ENCODE measurements at places on chromosomes 6 and 20.

GRCh38 chr6:6758915-6759654 lies 170.6 kb downstream of the LY86 start:
- peak; percentile 58 for ATAC-seq

DNA sequence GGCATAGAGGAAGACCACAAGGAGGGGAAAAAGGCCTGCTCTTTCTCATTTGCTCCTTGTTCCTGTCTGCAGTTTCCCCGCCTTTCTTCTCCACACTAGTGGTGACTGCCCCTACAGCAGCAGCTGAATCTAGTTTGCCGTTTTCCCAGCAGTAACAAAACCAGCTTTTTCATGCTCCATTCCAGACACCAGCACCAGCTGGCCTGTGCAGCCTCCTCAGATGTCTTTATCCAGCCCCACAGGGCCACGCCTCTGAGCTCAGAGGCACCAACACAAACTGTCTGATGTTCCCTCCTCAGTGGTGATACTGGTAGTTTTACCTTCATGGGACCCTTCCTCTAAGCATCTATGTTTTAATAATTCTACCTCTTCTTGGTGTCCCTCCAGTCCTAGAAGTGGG lies 70.4 kb upstream of the SLC24A3 start:
- no peak for ATAC-seq

DNA sequence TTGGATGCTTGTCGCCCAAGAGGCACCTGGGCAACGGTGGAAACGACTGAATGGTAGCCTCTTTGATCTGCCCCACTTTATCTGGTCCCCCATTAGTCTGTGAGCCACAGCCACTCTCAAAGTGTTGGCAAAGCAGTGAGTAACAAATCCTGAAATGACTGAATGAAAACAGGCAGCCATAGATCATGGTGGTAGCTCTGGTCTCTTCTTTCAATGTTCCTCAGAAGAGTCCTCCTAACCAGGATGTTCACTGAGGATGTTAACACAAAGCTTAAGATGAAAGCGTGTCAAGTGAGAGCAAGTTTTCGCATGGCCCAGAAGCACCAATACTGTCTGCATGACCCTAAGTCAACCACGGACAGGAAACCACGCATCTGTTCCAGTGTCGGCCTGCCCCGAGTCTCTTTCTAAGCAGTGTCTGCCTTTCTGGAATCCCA lies 107.3 kb downstream of the IRF4 start:
- ATAC-seq, result no peak

- peak; percentile 42 for ATAC-seq
Measured at GRCh38 chr6:19771753-19772336, 65.3 kb upstream of the ID4 start.

DNA sequence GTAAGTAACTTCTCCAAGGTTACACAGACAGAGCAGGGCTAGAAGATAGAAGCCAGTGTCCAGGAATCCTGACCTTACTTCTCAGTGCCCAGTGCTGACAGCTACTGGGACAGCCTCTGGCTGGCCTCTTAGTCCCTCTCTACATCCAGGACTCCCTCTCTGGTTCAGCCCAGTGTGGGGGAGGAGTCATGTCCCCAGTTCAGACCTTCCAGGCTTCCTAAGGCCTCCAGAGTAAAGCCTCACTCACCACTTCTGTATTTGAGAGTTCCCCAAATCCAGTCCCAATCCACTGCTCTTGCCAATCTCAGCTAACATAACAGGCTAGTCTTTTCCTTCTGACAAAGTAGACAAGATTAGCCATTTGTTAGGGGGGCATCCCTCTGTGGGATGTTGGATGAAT lies 36.9 kb upstream of the EPB41L1 start:
- ATAC-seq, result no peak

- ATAC-seq, result no peak
Measured at GRCh38 chr20:10652660-10653261, 21.0 kb downstream of the JAG1 start.

GRCh38 chr20:61643656-61644377 lies 391.8 kb downstream of the CDH4 start:
- ATAC-seq, result no peak

GRCh38 chr6:89284963-89285735 lies 29.9 kb downstream of the GABRR2 start:
- ATAC-seq, result no peak

- ATAC-seq, result no peak
Measured at GRCh38 chr20:33796907-33797544, 14.1 kb upstream of the CHMP4B start.

GRCh38 chr6:129923530-129924250 lies 62.6 kb upstream of the TMEM244 start:
- ATAC-seq, result no peak

DNA sequence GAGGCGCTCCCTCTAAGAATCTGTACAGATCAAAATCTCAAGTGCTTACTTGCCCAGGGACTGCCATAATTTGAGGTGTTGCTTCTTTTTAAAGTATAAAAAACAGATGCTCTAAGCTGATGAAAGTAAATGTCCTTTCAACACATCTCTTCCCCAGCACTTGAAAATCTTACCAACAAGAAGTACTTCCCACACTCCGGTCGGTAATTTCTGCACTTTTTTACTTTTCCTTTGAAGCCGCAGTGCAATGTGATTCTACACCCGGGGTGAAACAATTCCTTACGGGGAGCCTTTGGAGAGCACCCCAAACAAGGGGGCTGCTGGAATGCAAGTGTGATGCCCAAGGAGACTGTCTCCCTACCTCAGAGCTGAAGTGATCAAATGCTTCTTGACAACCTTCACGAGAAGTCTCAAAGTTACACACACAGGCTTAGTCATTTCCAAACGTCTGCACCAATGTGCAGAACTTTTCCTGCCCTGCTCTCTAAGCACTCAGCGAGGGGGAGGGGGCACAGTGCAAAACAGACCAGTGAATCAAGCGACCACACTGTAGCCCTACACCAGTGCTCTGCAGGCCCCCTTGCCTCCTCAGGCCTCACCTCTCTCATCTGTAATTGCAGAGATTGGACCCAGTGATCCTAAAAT lies 56.7 kb downstream of the ATXN1 start:
- peak; percentile 83 for ATAC-seq

DNA sequence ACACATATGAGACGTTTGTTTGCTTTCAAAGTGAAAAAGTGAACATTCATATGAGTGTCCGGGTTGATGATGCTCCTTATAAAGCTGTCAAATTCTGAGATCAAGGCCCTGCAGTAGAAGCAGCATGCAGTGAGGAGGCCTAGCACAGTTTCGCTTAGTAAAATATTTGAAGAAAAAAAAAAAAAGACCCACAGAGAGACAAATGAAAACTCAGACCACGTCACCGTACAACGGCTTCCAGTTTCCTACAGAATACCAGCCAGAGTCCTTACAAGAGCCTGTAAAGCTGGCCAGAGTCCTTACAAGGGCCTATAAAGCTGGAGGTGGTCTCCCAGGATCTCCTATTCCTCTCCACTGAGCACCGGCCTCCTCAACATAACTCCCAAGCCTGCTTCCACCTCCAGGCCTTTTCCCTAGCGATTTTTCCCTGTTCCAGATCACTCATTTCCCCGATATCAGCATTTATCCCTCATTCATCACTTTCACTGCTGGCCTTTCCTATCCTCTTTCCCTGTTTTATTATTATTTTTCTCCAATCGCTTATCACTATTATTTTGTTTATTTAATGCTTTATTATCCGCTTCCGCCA lies 1.5 kb upstream of the HMGN4 start:
- peak; percentile 1 for ATAC-seq

DNA sequence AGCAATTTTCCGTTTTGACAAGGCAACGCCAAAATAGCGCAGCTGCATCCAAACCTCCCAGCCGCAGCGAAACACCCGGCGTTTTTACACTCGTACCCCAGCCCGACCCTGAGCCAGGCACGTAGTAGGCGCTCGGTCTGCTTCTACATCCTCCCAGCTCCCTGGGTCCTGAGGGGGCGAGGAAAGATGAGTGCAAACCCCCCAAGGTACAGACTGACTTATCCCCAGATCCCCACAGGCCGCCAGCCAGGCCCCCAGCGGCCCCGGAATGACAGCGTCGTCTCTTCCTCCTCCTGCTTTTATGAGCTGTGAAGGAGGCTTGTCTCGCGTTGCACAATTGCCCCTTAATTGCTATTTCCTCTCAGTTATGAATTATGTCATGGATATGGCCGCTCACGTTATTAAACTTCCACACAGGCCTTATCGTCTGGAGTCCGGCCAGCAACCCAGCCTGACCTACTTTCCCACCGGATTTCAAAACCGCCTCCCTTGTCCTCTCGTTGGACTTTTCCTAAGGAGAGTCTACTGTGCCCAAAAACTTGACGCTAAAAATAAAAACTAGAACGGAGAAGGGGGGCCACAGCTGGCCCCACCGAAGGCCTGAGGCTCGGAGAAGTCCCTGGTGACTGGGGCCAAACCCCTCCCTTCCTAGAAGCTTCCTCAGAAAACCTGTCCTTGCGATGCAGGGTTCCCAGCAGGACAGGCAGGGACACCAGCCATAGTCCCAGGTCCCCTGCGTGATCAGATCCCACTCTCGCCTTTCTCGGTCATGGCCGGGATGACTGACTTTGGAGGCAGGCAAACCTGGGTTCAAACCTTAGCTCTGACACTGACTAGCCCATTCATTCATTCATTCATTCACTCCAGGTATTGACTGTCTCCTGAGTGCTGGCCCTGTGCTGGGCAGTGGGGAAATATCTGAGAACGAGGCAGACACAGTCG lies 130.9 kb upstream of the PTPN1 start:
- peak; percentile 34 for ATAC-seq

DNA sequence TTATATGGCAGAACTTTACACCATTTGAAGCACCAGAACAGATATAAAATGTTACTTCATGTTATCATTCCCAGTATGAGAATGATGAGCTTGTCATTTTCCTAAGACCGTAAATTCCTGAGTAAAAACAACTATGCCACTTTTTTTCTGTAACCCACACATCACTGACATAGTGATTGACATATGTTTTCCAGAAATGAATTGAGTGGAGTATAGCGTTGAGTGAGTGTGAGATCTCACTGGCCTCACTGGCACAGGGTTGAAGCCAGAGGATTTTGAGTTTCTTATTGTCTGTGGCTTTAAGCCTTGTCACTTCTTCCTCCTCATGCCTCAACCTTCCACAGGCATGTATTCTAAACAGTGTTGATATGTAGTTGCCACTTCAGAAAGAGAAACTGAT lies 62.3 kb downstream of the PDE7B start:
- ATAC-seq, result no peak

DNA sequence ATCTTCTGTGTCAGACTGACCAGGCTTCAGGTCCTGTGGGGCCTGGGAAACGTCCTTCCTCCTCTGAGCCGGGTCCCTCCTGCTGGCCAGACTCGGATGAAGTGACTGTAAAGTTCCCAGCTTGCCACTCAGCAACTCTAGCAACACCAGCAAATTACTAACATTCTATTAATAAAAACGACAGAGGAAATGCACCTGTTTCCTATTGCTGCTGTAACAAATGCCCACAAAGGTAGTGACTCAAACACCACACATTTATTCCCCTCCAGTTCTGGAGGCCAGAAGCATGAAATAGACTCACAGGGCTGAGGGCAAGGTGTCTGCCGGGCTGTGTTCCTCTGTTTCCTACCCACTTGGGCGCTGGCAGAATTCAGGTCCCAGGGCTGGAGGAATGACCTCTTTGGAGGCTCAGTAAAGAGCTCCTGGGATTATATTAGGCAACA lies 48.8 kb downstream of the CTCFL start:
- no peak for ATAC-seq

- ATAC-seq, result no peak
Measured at GRCh38 chr6:136546331-136546730, 3.9 kb downstream of the MAP7 start.

DNA sequence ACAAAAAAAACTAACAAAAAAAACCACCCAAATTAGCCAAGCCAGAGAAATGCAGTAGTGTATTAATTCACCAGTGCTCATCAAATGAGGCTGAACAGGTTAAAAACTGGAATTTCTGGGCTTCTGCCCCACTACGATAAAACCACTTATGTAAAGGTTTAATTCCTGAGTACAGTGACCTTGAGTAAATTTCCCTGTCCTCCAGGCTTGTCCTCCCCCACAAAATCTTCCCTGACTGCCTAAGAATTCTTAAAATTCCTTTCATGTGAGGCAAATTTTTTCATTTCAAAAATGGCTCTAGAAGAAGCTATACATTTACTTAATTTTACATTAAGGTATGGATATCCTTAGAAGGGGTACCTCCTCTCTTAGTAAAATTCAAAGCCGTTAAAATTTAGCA lies 80.1 kb upstream of the ID4 start:
- peak; percentile 64 for ATAC-seq

DNA sequence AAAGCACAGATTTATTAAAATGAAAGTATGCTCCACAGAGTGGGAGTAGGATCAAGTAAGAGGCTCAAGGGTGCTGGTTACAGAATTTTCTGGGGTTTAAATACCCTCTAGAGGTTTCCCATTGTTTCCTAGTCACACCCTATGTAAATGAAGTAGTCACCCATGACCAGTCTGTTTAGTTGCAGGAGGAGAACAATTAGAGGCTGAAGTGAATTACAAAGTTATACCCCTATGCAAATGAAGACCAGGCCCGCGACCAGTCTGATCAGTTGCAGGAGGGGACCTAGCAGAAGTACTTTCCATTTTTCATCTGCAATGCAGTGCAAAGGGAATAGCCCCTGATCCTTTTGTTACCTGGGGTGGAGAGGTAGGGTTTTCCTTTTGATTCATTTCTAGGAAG lies 11.8 kb upstream of the FILIP1 start:
- ATAC-seq, result no peak
